ENCODE measurements at places on chromosomes 2 and 18. TPM values are rescaled to one million over a fixed set of nuclear protein-coding genes. Genes with fewer than 3 reads are reported as not detected.

- DNase-seq, result no peak
Measured at GRCh38 chr2:172571245-172571644, 15.4 kb downstream of the PDK1 start.

GRCh38 chr2:106106622-106107508 is 87.2 kb downstream of the UXS1 start:
- no peak for DNase-seq

- peak; percentile 47 for DNase-seq
Measured at GRCh38 chr2:165239230-165239629, at the start of gene SCN2A. Gene SCN2A (plus strand): TSS chr2:165239414. CDS start chr2:165295824, 56,410 bp downstream.

GRCh38 chr2:76759634-76760366 is 762.4 kb downstream of the LRRTM4 start:
- no peak for DNase-seq

GRCh38 chr18:71371951-71372605 is 1083.2 kb downstream of the SOCS6 start:
- peak; percentile 59 for DNase-seq

Gene ALPG
- total RNA-seq, result not detected

Gene FSIP2
- not detected for total RNA-seq

Gene INPP4A
- total RNA-seq, result 17.3 TPM

Gene SLC16A14
- total RNA-seq, result not detected

Gene CRYBA2
- total RNA-seq, result not detected
